Thoracic aorta (tissue), 2 donors: ENCODE measurements at places on chromosomes 3 and 15.

- no peak for DNase-seq
These were observed 311.9 kb downstream of the SHQ1 start for GRCh38 chr3:72536206-72536877.

- DNase-seq, result no peak
These were observed 276.6 kb downstream of the UACA start for GRCh38 chr15:70486451-70487386.

- no peak for DNase-seq
These were observed 52.1 kb downstream of the NEK10 start for GRCh38 chr3:27317096-27317495.

DNA sequence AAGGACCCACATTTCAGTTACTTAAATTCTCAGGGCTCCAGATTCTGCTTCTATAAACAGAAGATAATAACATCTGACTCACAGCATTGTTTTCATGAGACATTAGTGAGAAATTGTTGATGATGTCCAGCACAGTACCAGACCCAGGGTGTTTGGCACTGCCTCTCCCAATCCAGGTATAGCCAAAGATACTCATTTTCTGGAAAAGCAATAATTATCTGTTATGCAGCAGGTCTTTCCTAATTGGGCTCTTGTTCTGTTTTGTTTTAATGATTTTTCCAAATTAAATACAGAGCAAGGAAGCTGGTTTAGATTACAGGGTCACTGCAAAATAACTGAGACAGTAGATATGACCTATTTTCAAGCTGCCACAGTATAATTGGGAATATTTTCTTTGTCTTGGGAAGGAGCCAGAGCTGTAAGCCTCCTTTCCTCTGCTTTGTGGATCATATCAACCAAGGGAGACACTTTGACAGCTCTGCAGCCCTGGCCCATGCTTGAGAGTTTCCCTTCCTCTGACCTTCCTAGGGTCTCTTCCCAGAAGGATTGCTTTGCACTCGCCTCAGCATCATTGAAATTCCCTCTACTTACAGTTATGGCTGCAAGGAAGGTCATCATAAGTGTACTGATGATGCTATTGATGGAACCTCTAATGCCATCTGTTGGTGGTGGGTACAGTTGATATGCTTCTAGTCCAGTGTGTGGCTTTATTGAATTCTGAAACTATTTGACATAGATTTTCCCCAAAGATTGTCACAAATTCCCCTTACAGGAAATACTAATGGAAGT is 522.4 kb upstream of the ADAMTS9 start:
- no peak for DNase-seq

DNA sequence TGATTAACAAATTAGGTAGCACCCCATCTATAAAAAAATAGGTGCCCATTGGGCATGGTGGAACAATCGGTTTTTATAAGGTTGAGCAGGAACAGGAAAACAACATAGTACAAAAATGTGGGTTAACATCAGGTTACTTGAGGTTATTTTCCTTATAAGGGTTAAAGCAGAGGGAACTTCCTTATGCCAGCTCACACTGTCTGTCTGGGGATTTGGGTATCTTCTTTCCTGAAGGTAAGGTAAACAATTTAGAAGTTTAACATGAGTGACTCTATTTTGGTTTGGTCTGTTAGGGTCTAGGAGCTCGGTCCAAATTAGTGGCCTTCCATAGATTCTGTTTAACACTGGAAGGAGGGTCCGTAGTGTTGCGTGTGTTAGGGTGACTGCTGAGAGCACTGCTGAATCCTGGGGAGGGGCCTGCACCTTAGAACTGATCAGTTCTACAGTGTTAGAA is 14.7 kb downstream of the CHD2 start:
- DNase-seq, result no peak

DNA sequence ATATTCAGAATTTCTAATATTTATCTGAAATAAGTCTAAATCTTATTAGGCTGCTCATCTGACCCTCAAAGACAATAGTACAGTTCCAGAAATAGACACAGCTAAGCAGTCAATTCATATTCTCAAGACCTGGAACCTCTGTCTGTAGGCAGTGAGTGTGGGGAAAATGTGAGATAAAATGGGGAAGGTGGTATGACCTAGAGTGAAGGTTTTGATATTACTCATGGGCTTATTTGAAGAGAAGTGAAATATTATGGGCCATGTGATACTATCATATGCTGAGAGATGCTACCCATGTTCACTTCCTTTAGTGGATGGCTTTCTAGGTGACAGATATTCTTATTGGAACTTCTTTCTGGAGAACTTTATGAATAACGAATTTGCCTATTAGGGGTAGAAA is 33.5 kb downstream of the TGFBR2 start:
- no peak for DNase-seq

DNA sequence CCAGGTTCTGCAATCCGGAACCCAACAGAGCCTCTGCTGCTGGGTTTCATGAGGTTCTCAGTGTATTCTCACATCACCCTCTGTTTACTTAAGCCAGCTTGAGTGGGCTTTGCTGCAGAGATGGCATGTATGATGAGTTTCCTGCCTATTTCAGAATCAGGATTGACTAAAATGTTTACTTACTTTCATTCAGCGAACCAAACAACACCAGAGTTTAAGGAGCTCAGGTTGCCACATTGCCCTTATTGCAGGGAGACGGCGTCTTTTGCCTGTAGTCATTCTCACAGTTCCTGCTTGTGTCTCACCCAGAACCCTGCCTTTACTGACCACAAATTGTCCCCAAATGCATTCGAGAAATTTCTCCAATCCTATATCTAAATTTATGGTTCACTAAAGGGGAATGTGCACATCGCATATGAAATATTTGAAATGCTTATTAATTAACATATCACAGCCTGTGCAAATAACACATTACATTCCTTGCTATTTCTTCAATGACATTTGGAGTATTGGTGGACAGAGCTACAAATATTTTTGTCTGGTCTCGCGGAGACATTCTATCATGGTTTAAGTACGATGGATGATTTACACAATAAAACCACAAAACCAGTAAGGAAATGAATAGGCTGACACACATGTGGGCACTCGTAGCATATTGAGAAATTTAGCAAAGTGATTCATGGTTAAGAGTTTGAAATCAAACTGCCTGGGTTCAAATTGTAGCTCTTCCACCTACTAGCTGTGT is 377.2 kb upstream of the CFAP20DC start:
- no peak for DNase-seq

DNA sequence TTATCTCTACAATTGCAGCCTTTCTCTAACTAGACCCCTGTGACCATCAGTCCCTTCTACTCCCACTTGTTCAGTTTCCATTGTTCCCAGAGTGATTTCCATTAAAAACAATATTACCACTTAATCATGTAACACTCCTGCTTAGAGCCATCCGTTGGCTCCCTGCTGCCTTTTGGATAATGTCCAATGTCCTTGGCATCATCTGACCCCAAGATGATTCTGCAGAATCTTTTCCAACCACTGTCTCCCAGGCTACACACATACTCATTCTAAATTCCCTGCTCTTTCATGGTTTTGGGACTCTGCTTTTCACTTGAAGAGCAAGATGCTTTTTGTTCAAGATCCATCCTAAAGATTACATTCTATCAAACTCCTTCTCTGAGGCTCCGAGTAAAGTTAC is 7.1 kb downstream of the KCNH8 start:
- no peak for DNase-seq

GRCh38 chr3:127011270-127011992 is 28.5 kb downstream of the PLXNA1 start:
- DNase-seq, result no peak

GRCh38 chr3:49803465-49804140 is 542 bp downstream of the INKA1 start:
- no peak for DNase-seq

GRCh38 chr3:52130966-52131622 is 23.1 kb downstream of the POC1A start:
- DNase-seq, result no peak

- DNase-seq, result no peak
These were observed 64.7 kb downstream of the EOMES start for GRCh38 chr3:27657404-27657803.

DNA sequence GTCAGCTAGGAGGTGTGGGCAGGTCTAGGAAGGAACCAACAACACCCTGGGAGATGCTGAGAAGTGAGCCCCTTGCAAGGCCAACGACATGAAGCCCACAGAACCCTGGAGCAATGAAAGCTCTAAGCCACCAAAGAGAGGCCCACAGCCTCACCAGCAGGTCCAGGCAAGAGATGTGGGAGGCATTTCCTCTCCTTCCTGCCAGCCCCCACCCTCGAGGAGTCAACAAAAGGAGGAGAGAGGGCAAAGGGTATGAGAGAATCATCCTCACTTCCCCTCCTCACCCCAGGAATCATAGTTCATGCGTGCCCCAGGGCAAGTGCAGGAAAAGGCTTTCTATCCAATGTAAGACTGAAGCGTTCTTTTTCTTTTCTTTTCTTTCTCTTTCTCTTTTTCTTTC is 195.8 kb downstream of the SHQ1 start:
- no peak for DNase-seq

- no peak for DNase-seq
These were observed 64.5 kb downstream of the GSK3B start for GRCh38 chr3:120029749-120030148.

DNA sequence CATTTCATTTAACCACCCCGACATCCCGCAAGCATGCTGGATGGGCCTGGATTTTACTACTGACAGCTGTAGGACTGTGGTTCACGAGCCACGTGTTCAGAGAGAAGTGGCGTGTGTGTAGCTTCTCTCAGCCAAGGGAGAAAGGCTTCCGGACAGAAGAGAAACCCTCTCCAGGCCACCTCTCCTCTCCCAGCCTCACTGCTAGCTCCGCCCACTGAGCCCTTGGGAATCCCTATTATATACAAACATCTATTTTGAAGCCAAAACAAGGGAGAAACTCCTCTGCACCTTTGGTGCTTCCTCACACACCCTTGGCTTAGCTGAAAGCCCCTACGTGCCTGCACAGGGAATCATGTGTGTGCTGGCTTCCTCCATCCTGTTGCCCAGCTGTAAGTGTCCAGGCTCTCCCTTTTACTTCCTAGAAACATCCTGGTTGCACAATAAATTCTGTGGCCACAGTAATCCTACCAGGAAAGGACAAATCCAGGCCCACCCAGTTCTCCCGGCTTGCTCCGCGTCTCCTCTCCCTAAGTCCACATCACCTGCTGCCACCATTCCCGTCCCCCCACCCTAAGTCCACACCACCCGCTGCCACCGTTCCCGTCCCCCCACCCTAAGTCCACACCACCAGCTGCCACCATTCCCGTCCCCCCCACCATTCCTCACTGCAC is 30.5 kb downstream of the PCSK6 start:
- DNase-seq, result no peak

DNA sequence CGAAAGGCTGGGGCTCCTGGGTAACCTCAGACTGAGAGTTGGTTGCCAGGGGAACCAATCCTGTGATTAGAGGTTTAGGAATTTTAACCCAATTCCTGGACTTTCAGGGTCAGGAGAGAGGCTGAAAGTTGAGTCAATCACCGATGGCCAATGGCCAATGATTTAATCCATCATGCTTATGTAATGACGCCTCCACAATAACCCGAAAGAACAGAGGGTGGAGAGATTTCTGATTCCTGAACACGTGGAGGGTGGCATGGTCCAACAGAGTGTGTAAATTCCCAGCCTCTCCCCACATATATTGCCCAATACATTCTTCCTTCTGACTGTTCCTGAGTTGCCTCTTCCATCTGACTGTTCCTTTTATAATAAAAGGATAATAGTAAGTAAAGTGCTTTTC is 137.2 kb upstream of the CBLB start:
- no peak for DNase-seq

DNA sequence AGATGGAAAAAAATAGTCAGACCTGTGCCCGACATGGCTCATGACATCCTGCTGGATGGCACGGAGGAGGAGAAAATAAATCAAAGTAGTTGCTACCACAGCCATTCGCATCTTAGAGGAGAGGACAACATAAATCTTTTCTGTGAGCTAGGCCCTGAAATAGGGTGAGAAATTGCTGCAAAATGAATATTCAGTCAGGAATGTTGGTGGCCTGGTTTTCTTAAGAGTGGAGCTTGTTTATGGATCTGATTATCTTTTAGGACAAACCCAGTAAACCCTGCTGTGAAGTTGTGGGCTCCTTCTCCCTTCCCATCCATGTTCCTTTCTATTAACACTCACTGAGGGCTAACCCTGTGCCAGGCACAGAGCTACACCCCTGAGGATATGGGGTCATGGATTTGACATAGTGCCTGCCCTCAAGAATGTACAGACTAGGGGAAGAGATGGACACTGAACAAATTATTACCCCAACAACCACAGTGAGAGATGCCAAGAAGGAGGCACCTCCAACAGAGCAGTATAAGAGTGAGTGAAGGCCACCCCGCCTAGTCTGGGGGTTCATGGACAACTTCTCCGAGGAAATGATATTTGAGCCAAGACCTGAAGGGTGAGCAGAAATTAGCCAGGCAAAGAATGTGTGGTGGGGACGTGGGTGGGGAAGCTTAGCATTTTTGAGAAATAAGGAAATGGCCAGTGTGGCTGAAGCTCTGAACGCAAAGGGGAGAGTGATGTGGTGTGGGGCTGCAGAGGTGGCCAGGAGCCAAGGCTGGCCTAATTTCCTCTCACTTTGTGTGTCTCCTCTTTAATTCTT is 68.9 kb upstream of the ARL8B start:
- DNase-seq, result no peak

DNA sequence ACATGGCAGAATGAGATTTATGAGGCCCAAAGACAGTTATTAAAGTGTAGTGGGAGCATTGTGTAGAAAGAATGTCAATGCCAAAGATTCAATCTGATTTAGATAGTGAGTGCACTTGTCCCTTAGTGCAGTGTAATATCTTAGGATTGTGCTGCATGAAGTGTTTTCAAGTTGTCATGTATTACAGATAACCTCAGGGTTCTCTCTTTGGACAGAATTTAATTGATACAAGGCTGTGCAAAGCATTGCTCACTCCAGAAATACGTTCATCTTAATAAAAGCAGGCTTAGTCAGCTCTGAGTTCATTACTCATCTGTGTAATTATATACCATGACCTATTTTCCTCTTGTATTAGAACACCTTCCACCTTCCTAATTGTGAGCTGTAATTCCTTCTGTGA is 16.0 kb upstream of the GPR171 start:
- DNase-seq, result no peak

DNA sequence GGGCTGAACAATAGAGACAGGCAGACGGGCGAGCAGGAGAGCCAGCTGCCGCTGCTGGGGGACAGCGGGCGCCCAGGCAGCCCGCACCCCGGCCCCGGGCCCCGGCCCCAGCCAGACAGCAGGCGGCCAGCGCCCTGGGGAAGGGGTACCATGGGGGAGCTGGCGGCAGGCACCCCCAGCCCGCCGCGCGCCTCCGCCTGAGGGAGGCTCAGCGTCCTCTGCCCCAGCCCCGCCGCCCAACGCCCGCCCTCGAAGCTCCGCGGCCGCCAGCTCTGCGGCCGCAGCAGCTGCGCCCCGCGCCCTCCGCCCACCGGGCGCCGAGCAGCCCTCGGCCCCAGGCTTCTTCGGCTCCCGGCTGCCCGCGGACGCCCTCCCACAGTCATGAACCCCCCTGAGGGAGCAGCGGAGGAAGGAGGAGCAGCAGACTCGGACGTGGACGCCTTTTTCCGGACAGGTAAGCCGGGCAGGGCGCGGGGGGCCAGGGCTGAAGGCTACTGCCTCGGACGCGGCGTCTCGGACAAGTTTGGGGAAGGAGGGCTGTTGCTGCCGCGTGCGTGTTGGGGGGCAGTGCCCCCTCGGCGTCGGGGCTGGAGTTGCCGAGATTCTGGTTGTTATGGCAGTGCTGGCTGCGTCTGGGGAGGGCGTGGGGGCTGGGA is 41.6 kb upstream of the ROPN1 start:
- DNase-seq, result no peak
